ENCODE measurements at places on chromosomes 2 and 18.

- no peak for DNase-seq
Measured at GRCh38 chr2:2324565-2325101, 6.4 kb downstream of the MYT1L start.

DNA sequence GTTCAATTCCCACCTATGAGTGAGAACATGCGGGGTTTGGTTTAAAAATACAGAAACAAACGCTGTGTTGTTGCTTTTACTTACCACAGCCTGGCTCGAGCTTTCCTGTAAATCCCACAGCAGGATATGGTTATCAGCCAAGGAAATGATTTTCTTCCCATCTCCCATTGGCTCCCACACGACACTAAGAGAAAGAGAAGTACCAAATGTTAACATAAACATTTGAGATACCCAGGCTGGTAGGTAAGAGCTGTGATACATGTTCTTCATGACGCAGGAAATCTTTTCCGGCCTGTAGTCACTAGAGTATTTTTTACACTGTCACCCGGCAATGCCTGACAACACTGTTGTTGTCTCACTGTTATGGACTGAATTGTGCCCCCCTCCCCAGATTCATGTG lies 163.6 kb downstream of the EIPR1 start:
- no peak for DNase-seq

DNA sequence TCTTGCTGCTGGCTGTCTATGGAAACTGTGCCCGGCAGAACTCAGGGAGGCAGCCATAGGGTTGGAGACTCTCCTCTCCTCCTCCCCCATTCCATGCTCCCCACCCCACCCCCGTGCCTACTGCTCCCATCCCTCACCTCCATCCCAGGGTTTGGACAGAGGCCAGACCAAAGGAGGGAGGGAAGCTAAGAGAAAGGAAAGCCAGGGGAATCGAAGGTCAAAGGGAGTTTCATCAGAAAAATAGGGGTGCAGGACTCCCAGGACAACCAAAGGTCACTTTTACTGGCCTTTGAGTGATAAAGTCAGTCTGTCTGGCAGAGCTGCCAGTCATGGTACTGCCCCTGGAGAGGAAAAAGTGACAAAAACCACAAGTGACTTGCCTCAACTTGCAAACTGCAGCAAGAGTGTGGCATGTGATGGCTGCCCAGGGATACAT lies 187.3 kb upstream of the CTAGE1 start:
- no peak for DNase-seq

GRCh38 chr2:68918497-68918896 lies 34.2 kb downstream of the GKN2 start:
- DNase-seq = no peak

DNA sequence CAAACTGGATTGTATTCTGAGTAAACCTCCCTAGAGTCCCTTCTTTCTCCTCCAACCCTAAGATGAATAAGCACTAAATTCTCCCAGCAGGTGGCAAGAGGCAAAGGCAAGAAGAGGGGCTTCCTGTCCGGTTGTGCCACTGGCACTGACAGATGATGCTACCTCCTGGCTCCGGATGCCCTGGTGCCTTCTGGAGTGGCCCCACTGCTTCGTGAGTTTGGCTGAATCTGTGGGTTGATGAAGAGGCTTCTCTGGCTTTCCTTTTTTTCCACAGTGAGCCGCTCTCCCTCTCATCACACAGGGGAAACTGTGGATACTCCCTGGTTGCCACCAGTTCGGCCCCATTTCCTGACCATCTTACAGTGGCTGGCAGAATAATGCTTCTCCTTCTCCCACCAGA lies 404.7 kb downstream of the GALR1 start:
- no peak for DNase-seq

DNA sequence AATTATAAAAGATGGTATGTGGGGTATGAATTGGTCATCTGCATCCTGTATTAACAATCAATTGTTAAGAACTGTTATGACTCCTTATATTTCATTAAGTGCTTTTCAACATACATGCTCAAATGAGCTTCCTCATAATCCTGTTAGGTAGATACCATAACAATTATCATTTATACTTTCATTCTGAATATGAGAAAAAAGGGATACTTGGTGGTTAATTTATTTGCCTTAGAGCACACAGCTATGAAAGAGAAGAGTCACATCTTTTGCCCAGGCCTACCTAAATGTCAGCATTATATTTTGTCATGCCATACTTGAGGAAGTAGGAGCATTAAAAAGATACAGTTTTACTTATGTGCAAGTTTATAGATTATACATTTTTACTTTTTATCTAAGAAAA lies 169.6 kb downstream of the TCF4 start:
- DNase-seq = no peak

DNA sequence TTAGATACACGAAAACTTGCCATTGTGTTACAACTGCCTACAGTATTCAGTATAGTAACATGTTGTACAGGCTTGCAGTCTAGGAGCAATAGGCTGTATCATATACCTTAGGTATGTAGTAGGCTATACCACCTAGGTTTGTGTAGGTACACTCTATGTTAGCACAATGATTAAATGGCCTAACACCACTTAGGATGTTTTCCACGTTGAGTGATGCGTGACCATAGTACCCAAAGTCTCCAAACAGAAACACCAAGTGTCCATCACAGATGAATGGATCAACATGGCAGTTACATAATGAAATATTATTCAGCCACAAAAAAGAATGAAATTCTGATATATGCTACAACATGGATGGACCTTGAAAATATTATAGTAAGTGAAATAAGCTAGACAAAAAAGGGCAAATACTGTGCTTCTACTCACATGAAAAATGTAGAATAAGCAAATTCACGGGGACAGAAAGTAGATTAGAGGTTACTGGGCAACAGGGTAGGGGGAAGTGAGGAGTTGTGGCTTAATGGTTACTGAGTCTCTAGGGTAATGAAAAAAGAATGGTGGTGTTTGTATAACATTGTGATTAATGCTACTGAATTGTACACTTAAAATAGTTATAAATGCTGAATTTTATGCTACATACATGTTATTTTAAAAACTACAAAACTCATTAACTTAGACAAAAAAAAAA lies 62.6 kb downstream of the TMEM131 start:
- no peak for DNase-seq

DNA sequence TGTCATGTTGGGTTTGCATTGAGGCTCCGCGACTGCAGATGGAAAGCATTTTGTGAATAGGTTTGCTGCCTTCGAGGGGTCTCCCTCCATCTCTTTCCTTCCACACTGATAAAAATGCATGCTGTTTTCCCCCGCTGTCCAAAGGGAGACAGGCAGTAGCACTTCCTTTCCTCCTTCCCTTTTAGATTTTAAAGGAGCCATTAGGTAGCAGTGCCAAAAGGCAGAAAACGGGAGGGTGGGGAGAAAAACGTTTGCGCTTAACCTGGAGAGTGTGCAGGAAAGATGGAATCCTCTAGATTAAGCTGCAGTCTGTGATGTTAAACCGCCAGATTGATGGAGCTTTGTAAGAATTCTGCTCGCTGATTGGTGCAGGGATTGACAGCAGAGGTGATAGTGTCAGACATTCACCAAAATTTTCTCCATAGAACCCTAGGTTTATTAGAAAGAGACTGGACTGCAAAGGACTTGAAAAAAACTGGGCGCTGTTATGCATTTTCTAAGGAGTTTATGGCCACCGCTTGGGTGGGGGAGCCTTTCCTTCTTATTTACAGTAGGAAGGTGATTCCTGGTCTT lies 688 bp downstream of the MAPRE2 start:
- DNase-seq = no peak

- no peak for DNase-seq
Measured at GRCh38 chr2:111950236-111950635, 51.8 kb downstream of the MERTK start.

Measured in right kidney (tissue), 9 donors.